ENCODE measurements at places on chromosomes 13 and 19.
A peak's percentile ranks its signal among the peaks of the same experiment; 100 is the strongest.

DNA sequence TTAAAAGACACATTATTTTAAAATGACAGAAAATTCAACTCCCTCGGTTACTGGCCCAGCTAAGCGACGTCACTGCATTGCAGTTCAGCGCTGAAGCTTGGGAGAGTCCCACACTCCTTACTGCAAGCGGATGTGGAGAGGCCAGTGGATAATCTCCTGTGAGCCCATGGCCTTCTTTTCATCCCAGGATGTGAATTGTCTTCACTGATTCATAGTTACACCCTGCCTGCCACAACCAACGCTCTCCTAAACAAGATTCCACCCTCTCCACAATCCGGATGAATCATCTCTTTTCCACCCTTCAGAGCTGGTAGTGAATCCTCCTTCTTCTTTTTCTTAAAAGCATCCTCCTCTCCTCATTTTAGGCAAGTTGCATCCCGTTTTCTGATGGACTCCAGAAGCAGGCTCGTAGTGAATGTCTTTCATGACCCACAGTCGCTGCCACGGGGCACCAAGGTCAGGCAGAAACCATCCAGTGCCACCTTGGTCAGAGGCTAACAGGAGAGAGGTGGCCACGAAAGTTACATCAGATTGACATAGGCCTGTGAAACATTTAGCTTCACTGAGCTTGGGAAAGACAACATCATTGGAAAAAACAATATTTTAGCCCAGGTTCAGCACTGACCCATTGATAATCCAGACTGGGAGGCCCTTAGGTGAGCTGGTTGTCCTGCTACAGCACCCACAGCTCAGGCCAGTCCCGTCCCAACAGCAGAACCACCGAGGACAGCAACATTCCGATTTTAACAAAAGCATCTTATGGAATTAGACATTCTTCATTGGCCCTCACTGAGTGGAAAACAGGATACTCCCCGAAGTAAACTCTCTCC is 2.0 kb downstream of the GJB2 start:
- DNase-seq = peak; percentile 66

- no peak for DNase-seq
Observed at GRCh38 chr13:33193428-33193974, 92.1 kb downstream of the STARD13 start.

GRCh38 chr19:46975925-46976782 is 43.5 kb upstream of the NPAS1 start:
- peak; percentile 80 for DNase-seq

DNA sequence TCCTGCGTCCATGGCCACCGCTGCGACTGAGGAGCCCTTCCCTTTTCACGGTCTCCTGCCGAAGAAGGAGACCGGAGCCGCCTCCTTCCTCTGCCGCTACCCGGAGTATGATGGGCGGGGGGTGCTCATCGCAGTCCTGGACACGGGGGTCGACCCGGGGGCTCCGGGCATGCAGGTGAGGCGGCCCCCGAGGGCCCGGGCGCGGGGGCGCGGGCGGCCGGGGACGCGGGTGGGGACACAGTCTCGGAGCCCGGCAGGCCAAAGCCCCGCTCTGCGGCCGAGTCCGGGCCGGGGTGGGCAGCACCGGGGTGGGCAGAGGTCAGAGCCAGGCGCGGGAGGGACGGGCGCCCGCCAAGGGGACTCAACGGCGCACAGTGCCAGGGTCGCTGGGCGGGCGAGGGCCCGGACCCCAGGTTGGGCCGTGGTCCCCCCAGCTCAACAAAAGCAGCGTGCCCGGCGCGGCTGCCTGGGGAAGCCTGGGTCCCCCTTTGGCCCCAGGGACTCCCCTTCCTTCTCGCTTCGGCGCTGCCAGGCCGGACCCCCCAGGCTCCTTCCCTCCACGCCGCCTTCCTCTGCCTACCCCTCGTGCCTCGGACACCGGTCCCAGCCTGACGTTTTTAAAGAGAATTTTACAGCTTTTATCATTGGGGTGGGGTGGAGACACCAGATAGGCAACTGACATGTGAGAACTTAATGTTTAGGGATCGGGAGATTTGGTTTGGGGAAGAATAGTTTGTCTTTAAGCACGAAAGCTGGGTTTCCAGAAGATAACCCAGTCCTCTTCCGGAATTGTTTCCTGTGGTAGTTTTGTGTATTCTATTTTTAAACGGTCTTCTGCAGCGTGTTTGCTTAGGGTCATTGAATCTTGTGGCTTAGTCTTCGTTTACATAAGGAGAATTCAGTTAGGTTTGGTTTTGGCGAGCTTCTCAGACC is 509 bp downstream of the TPP2 start:
- DNase-seq = no peak

DNA sequence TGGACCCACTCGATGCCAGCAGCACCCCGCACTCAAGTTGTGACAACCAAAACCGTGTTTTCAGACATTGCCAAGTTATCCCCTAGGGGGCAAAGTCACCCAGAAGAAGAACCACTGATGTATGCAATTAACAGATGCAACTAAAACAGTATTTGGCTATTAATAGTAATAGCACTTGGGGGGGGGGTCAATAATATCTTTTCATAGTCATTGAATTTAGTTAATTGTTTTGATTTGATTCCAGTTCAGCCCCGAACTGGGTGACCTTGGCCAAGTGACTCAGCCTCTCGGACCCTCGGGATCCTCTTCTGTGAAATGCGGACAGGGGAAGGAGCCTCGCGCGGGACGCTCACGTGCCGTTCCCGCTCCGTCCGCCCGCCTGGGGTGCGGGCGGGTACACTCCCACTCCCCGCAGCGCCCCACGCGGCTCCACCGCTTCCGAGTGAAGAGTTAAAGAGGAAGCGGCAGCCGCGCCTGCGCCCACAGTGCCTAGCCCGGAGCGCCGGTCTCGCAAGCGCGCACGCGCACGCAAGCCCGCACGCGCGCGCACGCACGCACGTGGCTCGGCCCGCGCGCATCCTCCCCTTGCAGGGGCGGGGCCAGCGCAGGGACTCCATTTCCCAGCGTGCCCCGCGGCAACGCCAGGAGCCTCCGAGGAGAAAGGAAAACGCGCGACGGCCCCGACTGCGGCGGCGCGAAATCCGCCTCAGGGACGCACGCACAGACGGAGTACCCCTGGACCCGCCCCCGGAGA is 435 bp upstream of the DAZAP1 start:
- DNase-seq = peak; percentile 93

DNA sequence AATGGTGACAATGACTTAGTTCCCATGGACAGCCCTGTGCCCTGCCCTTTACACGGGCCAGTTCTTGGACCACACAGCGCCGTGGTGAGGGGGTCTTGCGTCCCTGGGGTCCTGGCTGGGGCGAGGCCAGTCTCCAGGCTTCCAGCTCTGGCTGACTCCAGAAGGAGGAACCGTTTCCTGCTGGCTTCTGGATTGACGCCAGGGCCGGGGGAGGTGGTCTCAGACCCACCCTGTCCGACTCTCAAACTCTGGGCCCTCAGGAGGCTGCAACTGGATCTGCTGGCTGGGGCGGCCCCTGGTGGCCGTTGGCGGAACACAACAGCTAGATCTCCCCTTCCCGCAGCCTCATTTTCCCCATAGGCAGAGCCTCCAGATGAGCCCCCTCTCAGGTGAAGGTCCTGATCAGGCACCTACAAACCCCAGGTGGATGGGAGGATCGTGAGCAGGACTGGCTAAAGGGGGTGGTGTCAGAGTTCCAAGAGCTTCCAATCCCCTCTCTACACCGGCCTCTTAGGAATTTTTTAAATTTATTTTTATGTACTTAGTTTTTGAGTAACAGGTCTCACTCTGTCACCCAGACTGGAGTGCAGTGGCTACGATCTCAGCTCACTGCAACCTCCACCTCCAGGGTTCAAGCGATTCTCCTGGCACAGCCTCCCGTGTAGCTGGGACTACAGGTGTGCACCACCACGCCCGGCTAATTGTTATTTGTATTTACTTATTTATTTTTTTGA is 8.0 kb downstream of the CCDC194 start:
- DNase-seq = no peak

DNA sequence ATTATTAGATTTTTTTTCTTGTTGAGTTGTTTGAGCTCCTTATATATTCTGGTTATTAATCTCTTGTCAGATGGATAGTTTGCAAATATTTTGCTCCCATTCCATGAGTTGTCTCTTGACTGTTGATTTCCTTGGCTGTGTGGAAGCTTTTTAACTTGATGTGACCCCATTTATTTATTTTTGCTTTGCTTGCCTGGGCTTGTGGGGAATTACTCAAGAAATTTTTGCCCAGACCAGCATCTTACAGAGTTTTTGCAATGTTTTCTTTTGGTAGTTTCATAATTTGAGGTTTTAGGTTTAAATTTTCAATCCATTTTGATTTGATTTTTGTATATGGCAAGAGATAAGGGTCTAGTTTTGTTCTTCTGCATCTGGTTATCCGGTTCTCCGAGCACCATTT is 124.7 kb downstream of the PCCA start:
- DNase-seq = no peak

DNA sequence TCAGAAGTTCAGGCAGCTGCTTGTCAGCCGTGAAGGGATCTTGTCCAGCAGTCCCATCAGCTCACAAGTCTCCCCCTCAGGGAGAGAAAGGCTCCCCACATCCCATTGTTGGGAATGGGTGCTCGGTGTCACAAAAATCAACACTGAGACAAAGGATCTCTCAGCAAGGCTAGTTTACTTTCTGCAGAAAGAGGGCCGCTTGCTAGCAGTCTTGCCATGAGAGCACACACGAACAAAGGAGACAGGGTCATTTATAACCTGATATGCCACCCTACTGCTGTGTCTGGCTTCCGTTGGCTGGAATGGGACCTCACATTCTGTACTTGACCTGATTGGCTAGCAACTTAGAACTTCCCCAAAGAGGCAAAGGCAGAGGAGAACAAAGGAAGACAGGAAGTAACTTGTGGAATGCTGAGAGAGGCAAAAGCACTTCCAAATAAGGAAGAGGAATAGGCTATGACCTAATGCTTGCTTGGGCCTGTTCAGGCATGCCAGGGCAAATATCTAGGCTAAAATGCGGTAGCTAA is 8.7 kb upstream of the IGFL3 start:
- peak; percentile 91 for DNase-seq

DNA sequence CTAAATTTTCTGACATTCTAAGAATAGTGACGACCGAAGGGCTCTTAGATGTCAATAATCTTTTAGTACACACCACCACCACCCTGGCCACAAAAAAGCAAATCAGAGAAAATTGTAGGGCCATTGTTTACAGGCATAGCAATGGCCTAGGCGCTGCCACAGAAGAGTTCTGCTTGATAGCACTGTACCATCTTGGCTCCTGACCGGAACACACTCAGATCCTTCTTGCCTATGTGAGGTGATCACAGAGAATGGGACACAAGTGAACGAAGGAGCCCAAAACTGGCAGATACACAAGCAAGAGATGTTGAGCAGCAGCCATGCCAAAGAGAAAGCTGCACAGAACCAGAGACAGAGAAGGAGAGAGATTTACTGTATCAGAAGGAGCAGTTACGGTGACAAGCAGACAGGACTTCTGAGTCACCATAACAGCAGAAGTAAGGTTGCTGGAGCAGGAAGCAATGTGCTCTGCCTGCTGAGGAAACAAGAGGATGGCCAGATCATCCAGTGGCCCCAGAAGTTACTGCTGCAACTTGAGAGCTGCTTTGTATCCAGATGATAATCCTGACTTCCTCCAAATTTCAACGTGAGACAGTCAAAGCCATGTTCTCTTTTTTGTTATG is 105.2 kb downstream of the SLITRK6 start:
- DNase-seq = peak; percentile 38

GRCh38 chr13:83065108-83065507 is 817.2 kb downstream of the SLITRK1 start:
- peak; percentile 96 for DNase-seq

- DNase-seq = no peak
Observed at GRCh38 chr19:49425178-49425577, at the start of gene GFY. Gene GFY, plus strand, starts transcription at chr19:49425388. Its CDS starts 1,043 bp downstream, at chr19:49426431.

DNA sequence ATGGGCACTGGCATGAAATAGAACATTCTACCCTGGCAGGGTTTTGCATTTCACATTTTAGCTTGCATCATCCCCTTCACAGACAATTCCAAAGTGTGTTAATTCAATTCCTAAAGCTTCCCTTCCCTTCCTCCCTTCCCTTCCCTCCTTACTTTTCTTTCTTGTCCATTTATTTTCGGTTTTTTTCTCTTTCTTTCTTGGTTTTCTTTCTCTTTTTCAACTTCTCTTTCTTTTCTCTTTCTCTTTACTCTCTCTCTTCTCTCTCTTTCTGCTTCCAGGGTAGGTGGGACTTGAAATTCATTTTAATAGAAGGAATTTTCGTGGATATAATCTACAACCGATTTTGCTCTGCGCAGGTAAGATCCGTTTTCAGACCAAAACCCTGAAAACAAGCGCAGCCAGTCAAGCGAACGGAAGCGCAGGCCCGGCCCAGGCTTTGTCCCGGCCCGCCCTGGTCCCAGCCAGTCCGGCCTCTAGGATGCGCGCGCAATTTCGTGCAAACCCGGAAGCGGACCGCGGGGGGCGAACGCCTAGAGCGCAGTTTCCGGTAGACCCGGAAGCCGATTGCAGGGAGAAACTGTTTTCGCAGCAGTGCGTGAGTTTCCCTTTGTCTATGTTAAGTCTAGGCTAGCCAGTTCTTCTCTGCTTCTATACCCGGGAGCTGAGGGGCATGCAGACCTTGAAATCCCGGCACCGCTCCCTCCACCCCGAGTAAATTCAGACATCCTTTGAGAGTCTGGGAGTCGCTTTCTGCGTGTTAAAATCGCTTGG is at the start of gene ZNF528:
Gene ZNF528, plus strand, starts transcription at position 540 of the 771 bp plus-strand sequence. CDS start 4,165 bp downstream, outside the sequence.
- DNase-seq = peak; percentile 82

DNA sequence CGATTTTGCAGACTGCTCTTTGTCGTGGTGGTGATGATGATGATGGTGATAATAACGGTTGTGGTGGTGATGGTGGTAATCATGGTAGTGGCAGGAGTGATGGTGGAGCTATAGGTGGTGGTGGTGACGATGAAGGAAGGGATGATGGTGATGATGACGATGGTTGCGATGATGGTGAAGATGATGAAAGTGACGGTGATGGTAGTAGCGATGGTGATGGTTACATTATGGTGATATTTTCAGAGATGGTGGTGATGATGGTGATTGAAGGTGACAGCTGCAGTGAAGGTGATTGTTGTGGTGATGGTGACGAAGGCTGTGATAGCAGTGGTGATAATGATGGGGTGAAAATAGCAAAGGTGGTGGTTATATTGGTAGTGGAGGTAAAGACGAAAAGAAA is 2.1 kb upstream of the ADGRE3 start:
- no peak for DNase-seq

- DNase-seq = no peak
Observed at GRCh38 chr19:56573914-56574313, 6.6 kb downstream of the ZNF470 start.

GRCh38 chr19:11106477-11106876 is 17.2 kb downstream of the LDLR start:
- no peak for DNase-seq

DNA sequence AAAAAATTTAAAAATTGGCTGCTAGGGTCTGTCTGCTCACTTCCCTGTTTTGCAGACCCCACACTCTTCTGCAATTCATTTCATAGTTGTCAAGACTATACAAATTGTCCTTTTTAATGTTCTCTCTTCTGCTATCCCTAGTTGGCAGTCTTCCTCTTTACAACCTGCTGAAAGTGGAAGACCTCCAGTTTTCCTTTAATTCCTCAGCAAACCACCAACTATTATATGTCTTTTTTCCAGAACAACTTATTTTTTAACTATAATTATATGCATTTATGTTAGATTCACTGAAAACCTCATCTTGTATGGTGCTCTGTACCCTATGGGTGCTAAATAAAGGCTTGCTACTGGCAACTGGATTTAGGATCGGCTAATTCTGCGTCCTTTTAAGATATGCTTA is 1.1 kb upstream of the PHF11 start:
- DNase-seq = no peak

GRCh38 chr19:3188627-3189596 is 3.2 kb downstream of the NCLN start:
- no peak for DNase-seq
